Anterior cingulate cortex (tissue), 58 donors: ENCODE measurements at places on chromosomes 7 and 10.
A peak's percentile ranks its signal among the peaks of the same experiment; 100 is the strongest.

DNA sequence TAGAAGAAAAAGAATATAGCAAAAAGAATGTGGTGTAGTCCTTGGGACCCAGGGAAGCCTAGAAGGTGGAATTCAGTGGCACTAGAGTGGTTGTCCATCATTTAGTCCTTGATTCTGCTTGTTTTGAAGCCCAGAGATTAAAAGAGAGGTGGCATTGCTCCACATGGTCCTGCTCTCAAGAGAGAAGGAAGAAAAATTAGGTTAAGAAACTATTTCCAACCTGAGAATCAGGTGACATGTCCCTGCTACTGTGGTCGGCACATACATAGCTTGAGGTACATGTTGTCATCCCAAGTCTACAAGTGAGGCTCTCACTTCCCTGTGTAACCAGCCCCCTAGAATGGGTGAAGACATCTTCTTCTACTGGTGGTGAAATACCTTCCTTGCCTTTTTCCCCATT, at the start of gene OR9A2:
OR9A2 (minus strand) TSS at position 101 of the 400 bp plus-strand sequence; CDS start at position 101, 0 bp downstream.
- no peak for DNase-seq

- DNase-seq, result no peak
These were observed 18.1 kb downstream of the CHAT start for GRCh38 chr10:49631975-49632374.

DNA sequence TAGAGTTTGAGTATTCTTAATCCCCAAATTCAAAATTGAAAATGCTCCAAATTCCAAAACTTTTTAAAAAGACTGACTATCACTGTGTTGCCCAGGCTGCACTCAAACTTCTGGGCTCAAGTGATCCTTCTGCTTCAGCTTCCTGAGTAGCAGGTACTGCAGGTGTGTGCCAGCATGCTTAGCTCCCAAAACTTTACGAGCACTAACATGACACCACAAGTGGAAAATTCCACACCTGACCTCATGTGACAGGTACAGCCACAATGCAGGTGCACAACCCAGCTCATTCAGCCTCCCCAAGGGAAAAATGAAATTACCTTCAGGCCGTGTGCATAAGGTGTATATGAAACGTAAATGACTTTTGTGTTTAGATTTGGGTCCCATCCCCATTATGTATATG, 16.5 kb downstream of the CDC123 start:
- DNase-seq, result no peak

GRCh38 chr10:105840288-105840770, 1199.2 kb downstream of the SORCS3 start:
- no peak for DNase-seq

GRCh38 chr10:90481326-90481923, 376.4 kb downstream of the HTR7 start:
- no peak for DNase-seq

DNA sequence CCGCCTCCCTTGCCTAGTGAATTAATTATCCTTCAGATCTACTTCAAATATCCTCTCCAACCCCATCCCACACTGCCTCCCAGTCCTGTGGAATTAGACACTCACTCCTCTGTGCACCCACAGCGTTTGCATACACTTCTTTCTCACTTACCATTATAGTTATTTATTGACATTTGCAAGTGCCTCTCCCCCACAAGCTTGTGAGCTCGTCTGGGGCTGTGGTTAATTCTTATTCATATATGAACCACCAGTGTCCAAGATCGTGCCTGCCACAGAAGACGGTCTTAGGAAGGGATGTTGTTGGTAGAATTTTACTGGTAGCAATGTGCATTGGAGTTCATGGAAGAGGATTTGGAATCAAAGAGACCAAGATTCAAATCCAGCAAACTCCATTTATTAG, 68.1 kb upstream of the AOAH start:
- DNase-seq, result peak; percentile 23
